GF-D8 (cell line): ENCODE measurements at places on chromosomes 6 and 20.

- DNase-seq: no peak
Observed at GRCh38 chr6:14290772-14291330, 173.3 kb downstream of the CD83 start.

DNA sequence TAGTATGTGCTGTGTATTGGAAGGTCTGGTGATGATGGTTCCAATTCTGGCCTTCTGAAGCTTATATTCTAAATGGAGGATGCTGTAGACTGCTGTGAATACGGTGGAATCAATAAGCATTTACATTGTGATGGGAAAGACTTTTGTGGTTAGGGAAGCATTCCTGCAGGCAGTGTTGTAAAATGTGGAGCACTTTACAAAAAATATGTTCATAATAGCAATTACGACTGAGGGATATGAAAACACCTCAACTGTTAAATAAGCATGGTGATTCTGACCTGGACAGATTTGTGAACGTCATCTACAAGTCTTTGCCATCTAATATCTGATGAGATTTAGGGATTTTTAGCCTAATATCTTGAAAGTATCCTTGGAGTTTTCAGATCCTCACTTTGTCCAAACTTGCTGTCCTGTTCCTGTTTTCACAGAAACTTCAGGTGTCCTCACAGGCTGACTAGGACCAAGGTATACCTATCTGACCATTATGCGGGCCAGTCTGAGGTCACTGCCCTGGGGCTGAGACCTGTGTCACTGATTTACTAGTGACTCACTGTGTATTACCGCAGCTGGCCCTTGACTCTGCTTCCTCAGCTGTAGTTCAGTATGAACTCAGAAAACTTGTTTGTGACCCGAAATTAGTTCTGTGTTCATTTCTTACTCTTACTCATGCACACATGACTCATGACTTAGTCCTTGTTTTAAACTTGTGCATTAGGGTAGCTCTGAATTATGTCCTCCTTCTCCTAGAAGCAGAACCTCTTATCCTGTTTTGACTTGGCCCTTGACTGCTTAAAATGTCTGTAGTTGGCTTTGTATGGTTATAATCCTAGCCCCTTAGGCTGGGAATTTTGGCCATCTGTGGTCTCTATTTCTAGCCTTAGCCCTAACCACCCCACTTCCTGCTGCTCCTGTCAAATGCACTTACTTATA is 343.0 kb downstream of the CDKAL1 start:
- no peak for DNase-seq

DNA sequence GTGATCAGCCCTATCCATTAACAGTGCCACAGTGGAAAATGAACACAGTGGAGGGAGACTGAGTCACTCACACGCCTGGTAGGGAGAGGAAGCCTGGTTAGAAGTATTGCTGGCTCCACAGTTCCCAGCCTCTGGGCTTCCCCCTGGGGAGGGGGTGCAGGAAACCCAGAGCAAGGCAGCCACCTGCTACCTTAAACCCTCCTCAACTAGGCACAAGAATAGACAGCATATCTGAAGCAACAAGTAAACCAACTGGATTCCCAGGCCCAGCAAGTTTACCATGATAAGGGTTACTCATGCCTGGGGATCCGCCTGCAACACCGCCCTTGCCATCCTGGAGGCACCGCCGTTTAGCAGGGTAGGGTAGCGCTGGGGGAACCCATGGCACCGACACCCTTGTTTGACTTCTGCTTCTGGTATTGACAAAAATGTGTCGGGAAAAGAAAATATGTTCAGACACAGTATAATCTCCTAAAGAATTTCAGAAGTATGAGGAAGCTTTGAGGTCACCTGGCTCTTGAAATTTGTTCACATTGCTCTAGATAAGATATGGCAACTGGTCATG is 38.3 kb downstream of the SLC22A23 start:
- DNase-seq: no peak

- no peak for DNase-seq
Observed at GRCh38 chr20:3735768-3736167, 3.3 kb downstream of the HSPA12B start.

DNA sequence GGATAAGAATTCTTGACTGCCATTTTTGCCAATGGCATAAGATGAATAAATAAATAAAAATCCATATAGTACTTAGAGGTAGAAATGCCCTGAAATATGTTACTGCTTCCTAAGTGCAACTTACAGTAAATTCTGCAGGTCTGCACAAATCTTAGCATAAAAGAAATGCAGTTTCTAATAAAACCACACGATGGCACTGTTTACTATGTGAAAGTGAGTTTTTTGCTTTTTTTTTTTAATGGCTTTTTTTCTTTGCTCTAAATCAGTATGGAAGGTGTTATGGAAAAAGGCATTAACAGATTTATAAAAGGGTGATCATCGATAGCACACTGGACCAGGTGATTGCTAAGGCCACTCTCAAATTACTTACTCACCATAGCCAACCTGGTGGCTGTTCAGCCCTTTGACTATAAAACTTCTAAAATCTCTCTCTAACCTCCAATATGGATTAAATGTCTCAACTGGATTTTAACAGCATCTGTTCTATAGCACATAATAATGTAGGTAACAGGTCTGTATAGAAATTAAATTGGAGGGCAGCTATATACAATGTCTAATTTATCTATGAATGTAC is 45.8 kb downstream of the AHI1 start:
- DNase-seq: peak; percentile 1

DNA sequence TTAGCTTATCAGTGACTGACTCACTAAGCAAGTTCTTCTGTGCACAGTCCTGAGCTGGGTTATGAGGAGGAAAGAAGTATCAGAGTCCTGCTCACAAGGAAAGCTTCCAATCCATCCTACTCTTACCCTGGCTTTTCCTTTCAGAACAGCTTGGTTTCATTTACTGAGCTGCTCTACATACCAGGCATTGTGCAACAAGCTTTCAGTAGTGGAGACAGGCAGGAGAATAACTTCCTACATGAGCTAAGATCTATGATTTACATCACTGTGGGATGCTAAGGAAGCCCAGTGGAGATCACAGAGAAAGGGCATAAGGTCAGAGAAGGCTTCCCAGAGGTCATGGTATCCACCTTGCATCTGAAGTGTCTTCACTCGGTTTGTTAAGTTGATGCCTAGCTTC is 144.5 kb downstream of the MAP3K7 start:
- no peak for DNase-seq

- no peak for DNase-seq
Observed at GRCh38 chr6:24935366-24936152, at the start of gene RIPOR2. TSS of gene RIPOR2 (minus strand) at chr6:24935960. CDS start at chr6:24935898, 62 bp downstream.

DNA sequence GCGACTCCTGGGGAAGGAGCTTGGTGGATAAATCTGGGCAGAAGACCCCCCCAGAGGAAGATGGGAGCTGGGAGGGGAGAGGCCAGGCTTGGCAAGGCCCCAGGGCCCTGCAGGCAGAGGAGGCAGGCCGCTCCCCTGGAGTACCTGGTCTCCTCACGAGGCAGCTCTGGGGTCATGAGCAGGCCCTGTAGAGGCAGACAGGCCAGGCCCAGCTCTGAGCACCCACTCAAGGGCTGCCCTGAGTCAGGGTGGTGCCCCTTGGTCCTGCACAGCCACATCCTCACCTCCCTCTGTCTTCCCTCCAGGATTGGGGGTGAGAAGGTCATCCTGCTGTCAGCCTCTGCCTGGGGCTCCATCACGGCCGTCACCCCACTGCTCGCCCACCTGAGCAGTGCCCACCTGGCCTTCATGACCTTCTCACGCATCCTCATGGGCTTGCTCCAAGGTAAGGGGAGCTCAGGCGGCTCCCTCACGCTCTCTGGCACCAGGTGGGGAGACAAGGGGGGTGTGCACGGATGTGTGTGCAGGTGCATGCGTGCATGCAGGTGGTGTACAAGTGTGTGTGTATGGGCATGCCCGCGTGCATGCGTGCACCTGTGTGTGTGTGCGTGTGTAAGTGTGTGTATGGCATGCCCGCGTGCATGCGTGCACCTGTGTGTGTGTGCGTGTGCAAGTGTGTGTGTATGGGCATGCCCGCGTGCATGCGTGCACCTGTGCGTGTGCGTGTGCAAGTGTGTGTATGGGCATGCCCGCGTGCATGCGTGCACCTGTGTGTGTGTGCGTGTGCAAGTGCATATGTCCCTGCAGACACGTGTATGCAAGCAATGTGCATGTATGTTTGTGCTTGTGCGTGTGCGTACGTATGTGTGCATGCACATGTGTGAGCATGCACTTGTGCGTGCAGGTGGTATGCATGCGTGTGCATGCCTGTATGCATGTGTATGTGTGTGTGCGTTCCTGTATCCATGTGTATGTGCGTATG is 4.9 kb downstream of the SLC17A9 start:
- no peak for DNase-seq
